Gastrocnemius medialis (tissue), 4 donors: ENCODE measurements at places on chromosomes 16 and 17.

DNA sequence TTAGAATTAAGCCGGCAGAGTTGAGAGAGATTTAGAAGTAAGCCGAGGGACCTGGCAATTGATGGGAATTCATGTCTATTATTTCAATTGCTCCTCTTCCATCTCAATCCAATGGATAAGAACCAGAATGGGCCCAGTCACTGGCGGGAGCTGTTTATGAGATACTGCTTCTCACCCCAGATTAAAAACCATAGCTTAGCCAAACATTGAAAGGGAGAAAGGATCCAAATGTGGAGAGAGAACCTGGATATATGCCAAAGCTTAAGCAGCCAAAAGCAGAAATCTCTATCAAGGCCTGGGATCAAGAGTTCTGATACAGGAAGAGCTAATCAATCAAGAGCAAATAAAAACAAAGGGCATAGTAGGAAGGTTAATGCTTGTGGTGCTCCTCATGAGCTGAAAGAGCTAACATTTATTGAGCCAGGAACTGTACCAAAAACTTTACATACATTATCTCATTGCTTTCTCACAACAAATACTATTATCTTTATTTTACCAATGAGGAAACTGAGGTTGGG, 2.8 kb downstream of the SLFN12L start:
- no peak for DNase-seq

DNA sequence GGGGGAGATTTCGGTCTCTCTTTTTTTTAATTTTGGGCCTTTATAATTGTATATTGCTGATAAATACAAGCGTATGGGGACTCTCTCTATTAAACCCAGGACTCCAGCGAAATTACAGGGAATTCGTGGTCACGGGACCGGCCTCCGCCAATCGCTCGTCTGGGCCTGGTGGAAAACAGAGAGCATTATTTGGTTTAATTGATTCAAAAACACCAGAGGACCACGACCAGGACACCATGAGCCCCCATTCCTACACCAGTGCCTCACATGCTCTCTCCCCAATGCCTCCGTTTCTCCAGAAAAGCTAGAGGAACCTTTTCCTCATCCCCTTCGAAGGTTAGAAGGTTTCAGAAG, at the start of gene HOXB2:
Gene HOXB2, minus strand, starts transcription at position 88 of the 354 bp plus-strand sequence. CDS start 198 bp downstream, outside the sequence.
- no peak for DNase-seq

- no peak for DNase-seq
These were observed 123.6 kb downstream of the CMIP start for GRCh38 chr16:81567987-81568748.

DNA sequence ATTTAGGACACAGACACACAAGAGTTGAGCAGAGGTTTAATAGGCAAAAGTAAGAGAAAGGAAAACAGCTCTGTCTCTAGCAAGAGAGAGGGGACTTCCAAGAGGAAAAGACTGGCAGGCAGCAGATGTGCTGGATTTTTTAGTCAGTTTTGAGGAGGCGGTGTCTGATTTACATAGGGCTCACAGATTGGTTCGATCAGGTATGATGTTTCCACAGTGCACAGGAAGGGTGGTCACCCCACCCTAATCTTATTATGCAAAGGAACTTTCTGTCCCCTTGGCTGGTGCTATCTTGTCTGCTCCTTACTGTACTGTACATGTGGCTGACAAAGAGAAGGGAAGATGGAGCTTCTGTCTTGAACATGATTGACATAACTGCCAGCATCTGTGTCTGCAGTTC, 25.3 kb downstream of the BFAR start:
- DNase-seq: no peak

DNA sequence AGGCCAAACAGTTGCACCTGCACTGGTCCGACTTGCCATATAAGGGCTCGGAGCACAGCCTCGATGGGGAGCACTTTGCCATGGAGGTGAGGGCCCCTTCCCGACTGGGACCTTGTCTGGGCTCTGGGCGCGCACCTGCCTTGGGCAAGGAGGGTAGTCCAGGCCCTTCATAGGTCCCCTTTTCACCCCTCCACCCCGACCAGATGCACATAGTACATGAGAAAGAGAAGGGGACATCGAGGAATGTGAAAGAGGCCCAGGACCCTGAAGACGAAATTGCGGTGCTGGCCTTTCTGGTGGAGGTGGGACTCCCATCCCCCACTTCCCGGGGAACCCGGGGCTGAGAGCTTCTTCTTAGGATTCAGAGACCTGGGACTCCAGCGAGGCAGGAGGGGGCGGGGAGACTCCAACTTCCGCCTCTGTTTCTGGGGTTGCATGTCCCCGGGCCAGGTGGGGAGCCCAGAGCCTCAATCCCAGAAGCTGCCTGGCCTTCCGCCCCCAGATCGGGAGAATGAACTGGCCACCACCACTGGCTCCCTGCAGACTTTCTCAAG, 7.8 kb downstream of the CA4 start:
- DNase-seq: no peak
